Activated CD4-positive, alpha-beta memory T cell treated with anti-CD3 and anti-CD28 coated beads, Interleukin-2, amount 10 ng/mL, durations not matched to agents 7 days and 5 days (primary cell): ENCODE measurements at places on chromosomes 12 and 14.

DNA sequence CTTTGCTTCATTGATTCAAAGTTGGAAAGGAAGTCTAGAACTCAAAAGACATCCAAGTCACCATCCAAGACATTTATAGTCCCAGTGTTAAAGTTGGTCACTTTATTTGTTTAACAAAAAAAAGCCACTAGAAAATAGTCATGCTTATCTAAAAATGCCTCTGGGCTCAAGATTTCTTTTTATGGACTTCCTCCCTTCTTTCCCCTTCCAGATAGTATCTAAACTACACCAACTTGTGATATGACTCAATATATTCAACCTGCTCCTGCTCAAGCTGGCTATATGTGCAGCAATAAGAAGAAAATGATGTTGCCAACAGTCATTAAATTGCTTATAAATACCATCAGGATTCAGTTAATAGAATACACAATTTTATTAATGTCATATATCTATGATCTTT, 1177.1 kb downstream of the FLRT2 start:
- no peak overlapping the region for H3K27ac ChIP-seq
- H3K27me3 ChIP-seq, result no peaks in the 10 kb centered on the region
- no peak for DNase-seq
- no peaks in the 10 kb centered on the region for H3K4me1 ChIP-seq
- H3K36me3 ChIP-seq, result no peaks in the 10 kb centered on the region
- H3K4me3 ChIP-seq, result no peak overlapping the region

GRCh38 chr12:3673981-3674708, 78.8 kb downstream of the CRACR2A start:
- peaks cover 34% of the 10 kb centered on the region for H3K36me3 ChIP-seq
- H3K27ac ChIP-seq, result no peak overlapping the region
- DNase-seq, result no peak
- no peak overlapping the region for H3K4me3 ChIP-seq
- no peaks in the 10 kb centered on the region for H3K27me3 ChIP-seq
- peaks cover 9% of the 10 kb centered on the region for H3K4me1 ChIP-seq

- H3K27me3 ChIP-seq, result peaks cover 49% of the 10 kb centered on the region
- no peaks in the 10 kb centered on the region for H3K36me3 ChIP-seq
- H3K27ac ChIP-seq, result no peak overlapping the region
- peak overlapping the region; percentile 28 for H3K4me3 ChIP-seq
- no peak for DNase-seq
- H3K4me1 ChIP-seq, result peaks cover 16% of the 10 kb centered on the region
Measured at GRCh38 chr14:71933001-71933587, 865 bp downstream of the RGS6 start.

DNA sequence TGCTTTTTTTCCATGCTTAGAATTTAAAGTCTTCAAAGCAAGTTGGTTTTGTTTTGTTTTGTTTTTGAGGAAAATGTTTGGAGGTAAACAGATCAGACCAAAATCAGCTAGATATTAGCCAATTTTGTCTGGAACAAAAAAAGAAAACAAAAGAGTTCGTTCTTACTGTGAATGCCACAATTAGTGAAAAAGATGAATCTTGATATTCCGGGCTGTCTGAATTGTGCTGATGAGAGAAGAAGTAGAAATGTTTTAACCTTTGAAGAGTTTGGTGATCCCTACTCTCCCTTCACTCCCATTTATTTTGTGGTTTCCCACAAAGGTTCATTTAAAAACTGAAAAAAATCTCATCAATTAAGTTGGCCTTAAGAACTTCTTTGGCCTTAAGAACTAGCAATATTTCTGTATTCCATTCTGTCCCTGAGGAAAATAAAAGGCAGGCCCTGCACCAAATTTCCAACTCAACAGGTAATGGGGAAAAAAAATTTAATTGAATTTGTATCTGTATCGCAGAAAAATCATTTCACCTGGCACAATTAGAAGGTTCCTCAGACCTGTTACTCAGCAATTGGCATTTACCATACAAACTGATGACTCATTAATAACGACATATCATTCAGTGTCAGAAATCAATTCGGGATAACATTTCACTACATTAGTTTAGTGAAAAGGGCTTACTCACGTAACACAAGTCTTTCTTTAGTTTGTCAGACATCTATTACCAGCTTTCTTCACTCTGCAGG, 562 bp upstream of the GLIPR1L2 start:
- no peak for DNase-seq
- peak overlapping the region; percentile 75 for H3K4me3 ChIP-seq
